ENCODE measurements at places on chromosomes 5 and 9.

DNA sequence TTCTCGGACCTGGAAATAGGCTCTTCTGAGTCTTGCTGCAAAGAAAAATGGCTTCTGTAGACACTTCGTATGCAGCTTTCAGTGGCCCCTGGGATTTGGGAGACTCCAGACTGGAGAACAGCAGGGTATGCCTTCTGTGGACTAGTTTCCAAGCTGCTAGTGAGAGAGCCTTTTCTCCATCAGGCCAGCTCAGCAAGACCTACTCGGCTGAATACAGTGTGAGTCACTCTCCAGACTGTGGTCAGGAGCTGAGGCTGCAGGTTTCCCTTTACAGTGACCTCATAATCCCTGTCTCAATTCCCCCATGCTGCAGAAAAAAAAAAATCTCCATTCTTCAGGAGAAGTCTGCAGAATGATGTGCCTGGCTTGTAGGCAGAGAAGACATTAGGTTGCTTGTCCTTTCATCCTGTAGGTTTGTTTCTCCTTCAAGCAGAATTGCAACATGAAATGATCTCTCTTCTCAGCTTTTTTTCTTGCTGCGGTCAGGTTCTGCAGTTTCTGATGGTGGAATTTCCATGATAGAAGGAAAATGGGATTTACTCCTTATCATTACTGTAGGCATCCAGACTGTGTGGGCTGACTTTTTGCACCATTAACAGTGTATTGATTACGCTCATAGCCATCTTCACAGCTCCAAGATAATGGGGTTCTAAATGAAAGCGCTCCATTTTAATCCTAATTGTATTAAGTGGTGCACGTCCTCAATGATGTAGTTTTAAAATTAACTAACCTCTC, 78.3 kb upstream of the TNFSF8 start:
- DNase-seq = no peak

GRCh38 chr9:17191082-17191481, 56.2 kb downstream of the CNTLN start:
- DNase-seq = no peak

- no peak for DNase-seq
These were observed 4.1 kb downstream of the PAX5 start for GRCh38 chr9:37029776-37030610.

GRCh38 chr5:103587185-103587748, 24.7 kb upstream of the NUDT12 start:
- no peak for DNase-seq

GRCh38 chr5:93675460-93676450, 65.6 kb downstream of the POU5F2 start:
- DNase-seq = no peak

DNA sequence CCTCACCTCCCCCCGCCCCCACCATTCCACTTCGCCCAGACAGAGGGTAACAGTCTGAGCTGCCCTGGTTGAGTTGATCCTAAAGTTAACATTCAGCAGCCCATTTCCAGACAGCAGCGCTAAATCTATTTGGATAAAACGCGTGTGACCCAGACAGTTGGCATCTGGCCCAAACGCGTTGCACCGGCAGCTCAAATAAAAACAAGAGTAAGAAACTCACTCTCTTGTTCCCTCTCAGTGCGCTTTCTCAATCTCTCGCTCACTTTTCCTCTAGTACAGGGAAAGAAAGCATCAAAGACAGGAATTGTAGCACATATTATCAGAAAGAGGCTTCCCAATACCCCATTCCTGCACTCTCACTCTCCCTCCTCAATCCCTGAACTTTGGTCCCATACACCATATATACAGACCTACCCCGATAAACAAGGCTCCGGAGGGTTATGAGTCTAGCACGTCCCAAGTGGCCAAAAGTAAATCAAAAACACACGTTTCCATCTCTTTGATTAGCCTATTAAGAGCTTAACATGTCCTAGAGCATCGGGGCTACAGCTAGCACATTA, 1.3 kb downstream of the ADAMTS6 start:
- DNase-seq = no peak

- no peak for DNase-seq
These were observed 24.2 kb upstream of the CKMT2 start for GRCh38 chr5:81208904-81209303.

GRCh38 chr5:87836696-87837095, 424.0 kb upstream of the CCNH start:
- DNase-seq = no peak

Data from iPS DF 19.7 (cell line).